ENCODE measurements at places on chromosomes 16 and 17. TPM values are rescaled to one million over a fixed set of nuclear protein-coding genes. Genes with fewer than 3 reads are reported as not detected.

Gene SEC14L5
- total RNA-seq = 0.49 TPM

DNA sequence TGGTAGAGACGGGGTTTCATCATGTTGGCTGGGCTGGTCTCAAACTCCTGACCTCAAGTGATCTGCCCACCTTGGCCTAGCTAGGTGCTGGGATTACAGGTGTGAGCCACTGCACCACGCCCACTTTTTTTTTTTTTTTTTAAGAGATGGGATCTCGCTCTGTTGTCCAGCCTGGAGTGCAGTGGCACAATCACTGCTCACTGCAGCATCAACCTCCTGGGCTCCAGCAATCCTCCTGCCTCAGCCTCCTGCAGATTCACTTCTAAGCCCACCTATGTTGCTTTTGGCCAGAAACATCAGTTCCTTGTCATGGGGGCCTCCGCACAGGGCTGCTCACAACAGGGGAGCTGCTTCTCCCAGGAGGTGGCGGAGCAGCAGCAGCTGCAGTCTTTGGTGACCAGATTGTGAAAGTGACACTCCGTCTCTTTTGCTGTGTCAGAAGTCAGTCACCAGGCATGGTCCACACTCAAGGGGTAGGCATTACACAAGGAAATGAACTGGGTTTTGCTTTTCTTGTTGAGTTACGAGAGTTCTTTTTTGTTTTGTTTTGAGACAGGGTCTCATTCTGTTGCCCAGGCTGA lies 4.5 kb upstream of the NME4 start:
- DNase-seq = no peak

Gene ENPP7
- total RNA-seq = not detected

Gene KRTAP3-1
- not detected for total RNA-seq

- no peak for DNase-seq
These were observed 2.1 kb upstream of the NAGS start for GRCh38 chr17:44002141-44002848.

Gene EFCAB3
- not detected for total RNA-seq

DNA sequence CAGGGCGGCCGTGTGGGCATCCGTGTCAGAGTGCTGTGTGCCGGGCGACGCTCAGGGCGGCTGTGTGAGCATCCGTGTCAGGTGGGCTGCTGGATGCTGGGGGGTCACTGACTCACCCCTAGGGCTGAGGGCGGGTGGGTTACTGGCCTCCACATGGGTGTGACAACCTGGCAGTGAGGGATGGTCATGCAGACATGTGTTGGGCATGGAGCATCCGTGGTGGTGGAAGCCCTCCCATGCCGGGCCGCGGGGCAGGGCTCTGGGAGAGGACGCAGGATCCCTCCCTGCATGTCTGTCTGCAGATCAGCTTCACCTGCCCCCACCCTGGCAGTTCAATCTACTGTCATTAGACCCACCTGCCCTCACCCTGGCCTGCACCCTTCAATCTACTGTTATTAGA lies 56.3 kb downstream of the METRNL start:
- DNase-seq = no peak

GRCh38 chr16:64282181-64282580 lies 839.7 kb downstream of the CDH11 start:
- no peak for DNase-seq
